ENCODE measurements at places on chromosomes 12 and 14.

GRCh38 chr12:4275016-4275869 lies 1.7 kb downstream of the CCND2 start:
- no peak for DNase-seq

GRCh38 chr14:74085047-74085637 lies 386 bp downstream of the LIN52 start:
- DNase-seq = peak; percentile 8

GRCh38 chr14:95409477-95410272 lies 90.0 kb upstream of the CLMN start:
- DNase-seq = no peak

DNA sequence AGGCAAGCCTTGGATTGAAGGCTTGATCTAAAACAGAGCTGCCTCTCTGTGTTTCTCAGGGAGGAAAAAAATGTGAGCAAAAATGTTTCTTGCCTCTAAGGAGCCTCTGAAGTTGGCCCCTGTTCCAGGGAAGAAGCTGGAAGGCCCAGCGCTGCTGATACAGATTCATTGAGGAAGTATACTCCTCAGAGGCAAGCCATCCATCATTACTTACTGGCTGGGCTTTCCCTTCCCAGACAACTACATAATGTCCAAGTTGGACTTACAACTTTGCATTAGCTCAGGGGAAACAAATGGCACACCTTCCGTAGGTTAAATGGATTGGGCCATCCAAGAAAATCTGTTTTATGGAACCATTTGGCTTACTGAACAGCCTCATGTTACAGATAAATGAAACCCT lies 263.7 kb upstream of the SEL1L start:
- no peak for DNase-seq

- DNase-seq = no peak
Observed at GRCh38 chr12:88876857-88877256, 296.6 kb upstream of the KITLG start.

- no peak for DNase-seq
Observed at GRCh38 chr12:128852885-128853599, at the start of gene GLT1D1. TSS of gene GLT1D1 (plus strand) at chr12:128853478. CDS start at chr12:128853582, 104 bp downstream.

DNA sequence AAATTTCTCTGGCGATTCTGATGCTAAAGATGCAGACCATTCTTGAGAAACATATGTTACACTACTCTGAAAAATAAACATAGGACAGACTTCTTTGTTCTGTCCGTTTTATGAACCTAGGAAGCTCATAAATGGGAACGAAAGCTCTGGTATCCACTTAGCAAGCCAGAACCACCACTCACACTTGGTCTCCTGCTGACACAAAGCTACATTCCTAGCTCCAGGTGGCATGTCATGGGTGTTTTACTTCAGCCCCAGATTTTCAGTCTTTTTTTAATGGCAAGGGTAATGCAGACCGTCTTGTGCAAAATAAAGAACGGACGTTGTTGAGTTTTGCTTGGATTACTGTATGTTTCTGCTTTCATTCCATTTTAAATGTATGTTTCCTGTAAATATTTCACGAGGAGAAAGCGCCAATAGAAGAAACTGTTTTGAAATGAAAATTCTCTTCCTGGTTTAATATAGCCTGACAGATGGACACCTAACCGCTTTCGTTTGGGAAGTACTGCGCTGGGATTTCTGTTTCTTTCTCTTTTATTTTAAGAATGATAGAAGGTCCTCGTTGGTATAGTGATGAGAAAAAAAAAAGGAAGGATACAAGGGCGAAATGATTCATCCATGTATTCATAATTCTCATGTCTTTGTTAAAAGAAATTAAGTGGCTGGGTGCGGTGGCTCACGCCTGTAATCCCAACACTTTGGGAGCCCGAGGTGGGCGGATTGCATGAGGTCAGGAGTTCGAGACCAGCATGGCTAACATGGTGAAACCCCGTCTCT lies 871 bp upstream of the COQ5 start:
- no peak for DNase-seq

All from stimulated activated CD8-positive, alpha-beta memory T cell treated with anti-CD3 and anti-CD28 coated beads, Interleukin-7, amount 100 ng/mL, for 48 hours (primary cell).